ENCODE measurements at places on chromosomes 6 and 20.

GRCh38 chr6:100488244-100488643, 23.5 kb upstream of the SIM1 start:
- DNase-seq = no peak

DNA sequence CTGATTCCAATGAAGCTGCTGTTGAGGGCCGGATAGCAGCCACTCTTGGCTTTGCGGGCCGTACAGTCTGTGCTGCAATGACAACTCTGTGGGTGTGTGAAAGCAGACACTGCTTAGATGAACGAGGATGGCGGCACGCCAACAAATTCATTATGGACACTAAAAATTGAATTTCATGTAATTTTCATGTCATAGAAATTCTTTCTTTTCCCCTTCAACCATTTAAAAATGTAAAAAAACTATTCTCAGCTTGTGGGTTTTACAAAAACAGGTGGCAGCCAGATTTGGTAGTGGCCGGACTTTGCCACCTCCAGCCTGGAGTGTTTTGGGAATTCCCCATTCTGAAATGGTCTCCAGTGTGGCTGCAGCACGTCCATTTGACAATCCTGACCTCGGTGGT, 26.0 kb downstream of the MAS1 start:
- no peak for DNase-seq

- DNase-seq = no peak
Measured at GRCh38 chr20:17898548-17898994, 70.0 kb downstream of the SNX5 start.

DNA sequence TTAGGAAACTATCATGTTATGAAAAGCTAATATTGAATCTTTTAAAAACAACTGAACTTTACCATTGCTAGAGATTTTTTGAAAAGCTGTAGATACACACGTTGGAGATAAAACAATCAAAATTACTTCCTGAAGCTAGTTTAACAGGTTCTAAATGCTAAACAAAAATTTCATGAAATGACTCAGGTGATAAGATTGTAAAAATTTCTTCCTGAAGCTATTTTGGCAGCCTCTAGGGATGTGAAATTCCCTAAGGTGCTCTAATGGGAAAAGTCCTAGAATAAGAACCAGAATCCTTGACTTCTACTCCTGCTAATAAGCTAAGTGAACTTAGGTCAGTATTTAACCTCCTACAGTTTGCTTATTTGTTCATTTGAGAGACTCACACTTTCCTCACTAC, 8.5 kb downstream of the GCM2 start:
- DNase-seq = no peak

DNA sequence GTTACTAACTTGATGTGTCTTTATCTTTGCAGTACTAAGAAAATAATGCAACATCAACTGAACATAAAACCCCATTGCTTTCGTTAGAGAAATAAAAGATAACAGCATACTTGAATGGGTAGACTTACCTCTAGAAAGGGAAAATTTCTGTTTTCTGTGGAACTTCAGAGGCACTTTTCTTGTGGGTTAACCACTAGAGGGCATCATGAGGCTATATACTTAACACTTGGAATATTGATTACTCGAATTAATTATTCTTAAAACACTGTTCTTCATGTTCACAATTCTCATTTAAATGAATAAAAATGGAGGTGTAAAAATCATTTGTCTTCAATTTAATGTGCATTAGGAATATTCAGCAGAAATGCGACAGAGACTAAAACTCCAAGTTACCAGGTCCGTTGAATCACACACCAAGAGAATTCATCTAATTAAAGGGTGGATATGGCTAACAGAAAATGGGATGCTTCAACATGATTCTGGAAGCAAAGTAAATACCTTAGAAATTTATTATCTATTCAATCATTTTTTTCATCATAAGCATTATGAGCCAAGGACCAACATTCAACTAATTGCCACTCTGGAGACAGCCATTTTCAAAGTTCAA, 330.8 kb upstream of the PREP start:
- no peak for DNase-seq

GRCh38 chr6:111823012-111823411, 50.2 kb downstream of the FYN start:
- DNase-seq = no peak

DNA sequence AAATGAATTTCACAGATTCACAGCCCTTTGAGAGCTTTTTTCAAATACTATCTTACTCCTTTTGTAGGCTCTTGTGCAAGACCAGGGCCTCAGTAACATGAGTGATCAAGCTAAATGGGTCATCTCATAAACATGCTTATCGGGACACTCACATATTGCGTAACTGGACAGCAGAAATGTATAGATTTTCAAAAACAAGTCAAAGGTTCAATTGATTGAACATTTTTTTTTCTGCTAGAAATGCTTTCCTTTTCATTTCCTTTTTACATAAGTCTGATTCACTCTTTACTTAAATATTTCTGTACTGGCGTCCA, 8.7 kb upstream of the SALL4 start:
- no peak for DNase-seq

GRCh38 chr6:89693207-89693606, 54.7 kb upstream of the LYRM2 start:
- DNase-seq = no peak

GRCh38 chr6:37882724-37883413, 63.3 kb downstream of the ZFAND3 start:
- no peak for DNase-seq

DNA sequence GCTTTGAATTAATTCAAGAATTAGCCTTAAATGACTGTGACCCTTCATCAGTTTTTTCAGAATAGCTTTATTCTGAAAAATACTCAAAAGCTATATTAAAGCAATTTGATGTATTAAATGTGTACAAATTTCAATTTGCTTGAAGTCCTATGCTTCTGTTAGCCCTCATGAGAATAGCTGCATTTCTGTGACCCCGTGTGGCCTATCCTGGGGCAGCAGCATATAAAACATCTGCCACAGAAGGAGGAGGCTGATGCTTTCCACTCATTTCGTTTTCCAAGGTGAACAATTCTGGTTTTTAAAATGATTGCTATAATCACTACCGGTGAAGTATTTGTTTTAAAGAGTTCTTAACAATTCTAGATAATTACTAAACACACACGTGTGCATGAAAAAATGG, 360.3 kb downstream of the BTBD9 start:
- DNase-seq = no peak

DNA sequence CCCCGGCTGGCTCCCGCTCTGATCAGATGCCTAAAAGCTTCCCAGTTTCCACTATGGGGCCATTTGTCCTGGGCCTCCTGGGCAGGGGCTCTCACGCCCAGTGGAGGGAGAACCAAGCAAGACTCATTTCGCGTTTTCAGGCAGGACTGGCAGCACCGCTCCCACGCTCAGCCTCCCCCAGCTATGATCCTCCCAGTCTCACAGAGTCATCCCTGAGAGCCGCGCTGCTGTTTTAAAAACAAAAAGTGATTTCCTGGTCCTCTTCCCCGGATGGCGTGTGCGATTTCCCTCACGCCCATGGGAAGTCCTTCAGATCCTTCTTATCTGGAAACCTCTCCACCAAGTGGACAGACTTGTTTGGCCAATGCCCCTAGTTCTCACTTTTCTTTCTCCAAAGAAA, at the start of gene ADGRF5:
ADGRF5 (minus strand) TSS at position 208 of the 400 bp plus-strand sequence. CDS start 15,176 bp downstream, outside the sequence.
- no peak for DNase-seq

DNA sequence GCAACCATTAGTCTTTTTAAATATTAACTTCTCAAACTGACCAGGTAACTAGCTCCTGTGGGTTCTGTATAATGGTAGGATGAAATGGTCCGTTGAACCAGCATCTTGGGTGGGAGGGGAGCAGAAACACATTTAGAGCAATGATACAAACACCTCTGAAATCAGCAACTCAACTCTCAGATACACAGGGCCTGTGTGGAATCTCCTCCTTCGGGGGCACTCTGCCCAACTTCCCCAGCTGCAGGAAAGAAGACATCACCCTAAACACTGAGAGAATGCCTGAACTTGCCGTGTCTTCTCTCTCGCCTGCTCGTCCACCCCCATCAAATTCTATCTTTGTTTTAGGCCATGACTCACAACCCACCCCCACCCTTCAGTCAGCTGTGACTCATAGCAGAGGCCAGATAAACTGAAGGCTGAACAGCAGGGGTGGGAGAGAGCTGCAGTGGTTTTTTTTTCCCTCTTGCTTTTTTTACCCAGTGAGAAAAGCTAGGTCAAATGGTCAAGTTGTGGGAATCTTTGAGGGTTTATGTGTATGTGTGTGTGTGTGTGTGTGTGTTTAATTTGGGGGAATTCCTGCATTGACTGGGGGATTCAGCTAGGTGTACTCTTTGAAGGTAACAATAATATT, 593.4 kb upstream of the JAG1 start:
- no peak for DNase-seq

DNA sequence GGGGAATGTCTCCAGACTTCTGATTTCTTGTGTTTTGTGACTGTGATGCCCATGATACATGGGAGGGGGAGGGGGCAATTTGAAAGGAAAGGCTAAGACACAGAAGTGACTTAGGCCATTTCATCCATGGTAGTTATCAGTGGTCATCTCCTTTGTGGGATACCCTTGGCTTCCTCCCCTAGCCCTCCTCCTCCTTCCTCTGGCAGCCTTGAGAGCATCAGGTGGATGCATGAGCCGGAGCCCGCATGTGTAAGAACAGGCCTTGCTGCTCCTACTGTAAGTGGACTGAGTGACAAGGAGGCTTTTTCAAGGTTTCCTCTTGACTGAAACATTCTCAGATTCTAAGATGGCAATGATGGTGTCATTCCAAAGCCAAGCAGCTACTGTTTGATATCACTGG, 874 bp downstream of the CD83 start:
- DNase-seq = no peak

GRCh38 chr6:165566088-165566828, 96.8 kb downstream of the PDE10A start:
- DNase-seq = no peak

DNA sequence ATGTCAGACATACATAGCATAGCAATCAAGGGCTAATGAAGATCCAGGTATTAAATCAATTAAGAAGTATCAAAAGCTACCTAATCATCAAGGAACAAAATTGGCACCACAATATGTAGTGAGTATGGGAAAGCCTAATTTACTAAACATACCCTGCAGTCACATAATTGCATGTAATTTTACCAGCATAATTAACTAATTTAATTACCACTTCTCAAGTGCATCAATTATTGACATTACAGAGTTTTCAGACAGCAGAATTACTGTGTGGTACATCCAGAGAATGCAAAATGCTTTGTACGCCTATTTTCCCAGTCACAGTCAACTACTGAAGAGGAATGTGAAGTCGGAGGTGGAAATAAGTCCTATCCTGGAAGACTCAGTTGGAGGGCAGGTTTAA, 279.0 kb upstream of the ID4 start:
- no peak for DNase-seq

GRCh38 chr6:30823534-30823865, 60.8 kb upstream of the DDR1 start:
- DNase-seq = no peak

GRCh38 chr6:170035901-170036304, 255.0 kb downstream of the DLL1 start:
- no peak for DNase-seq

DNA sequence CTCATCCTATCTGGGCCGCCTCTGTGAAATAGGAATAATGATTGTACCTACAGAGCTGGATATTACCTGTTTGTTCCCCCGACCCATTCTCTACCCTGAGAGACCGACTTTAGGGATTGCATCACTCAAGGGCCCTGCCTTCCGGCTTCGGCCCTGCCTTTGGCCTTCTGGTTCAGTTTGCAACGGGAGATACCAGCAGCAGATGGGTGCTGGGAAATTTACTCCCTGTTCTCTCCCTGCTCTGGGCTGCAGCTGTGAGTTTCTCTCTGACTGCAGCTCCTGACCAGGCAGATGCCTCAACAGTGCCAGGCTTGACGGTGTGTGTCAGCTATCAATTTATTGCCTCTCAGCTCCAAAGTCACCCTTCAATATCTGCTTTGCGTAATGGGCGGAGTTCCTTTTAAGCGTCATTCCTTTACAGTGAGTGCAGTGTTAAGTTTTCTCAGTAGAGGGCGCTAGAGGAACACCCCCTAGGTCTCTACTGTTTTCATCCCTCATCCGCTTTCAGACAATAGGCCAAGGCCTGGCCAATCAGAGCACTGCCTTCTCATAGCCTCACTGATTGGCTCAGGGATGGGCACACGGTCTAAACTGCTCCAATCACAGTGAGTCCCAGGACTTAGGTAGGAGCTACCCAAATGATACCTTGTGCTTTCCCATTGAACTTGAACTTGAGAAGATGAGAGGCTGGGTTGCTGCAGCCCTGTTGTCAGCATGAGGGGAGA, 30.0 kb downstream of the KCNG1 start:
- DNase-seq = no peak

DNA sequence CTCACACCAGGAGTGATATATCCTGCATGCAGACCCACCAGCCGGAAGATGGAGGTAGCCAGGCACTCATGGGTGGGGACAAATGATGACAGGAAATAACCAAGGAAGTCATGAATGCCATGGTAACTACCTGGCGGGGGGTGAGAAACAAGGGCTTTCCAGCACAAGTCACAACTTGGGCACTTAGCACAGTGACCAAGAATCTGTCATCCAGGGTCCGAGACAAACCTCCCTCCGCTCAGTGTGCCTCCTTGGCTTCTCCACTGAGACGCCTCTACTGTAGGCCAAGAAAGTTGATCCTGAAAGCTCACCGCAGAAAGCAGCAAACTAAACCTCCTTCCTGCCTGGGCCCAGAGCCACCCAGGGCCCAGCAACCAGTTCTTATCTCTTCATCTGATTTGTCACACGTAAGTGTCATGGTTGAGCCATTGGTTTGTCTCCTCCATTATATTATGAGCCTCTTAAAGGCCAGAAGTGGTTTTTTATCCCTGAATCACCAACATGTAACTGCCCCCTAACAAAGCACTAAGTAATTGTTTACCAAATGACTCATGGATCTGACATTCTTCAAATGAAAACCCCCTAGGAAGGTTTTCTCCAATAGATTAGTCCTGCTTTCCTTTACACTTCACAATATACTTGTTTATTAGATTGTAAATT, 84.3 kb upstream of the TAB2 start:
- DNase-seq = no peak
